ENCODE measurements at places on chromosomes 1 and 21.

DNA sequence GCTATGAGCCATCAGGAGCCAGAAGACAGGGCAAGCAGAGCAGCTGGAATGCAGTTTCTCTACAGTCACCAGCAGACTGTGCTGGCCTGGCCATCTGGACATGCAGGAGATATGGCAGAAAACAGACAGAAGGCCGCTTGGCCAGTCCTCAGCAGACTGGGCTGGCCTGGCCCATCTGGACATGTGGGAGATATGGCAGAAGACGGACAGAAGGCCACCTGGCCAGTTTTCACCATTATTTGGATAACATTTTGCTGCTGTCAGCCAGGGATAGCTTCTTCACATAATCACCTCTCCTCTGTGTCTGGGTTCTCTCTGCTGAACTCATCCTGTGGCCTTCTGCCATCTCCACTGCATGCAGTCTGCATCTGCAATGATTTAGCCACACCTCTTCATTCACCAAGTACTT, 25.0 kb upstream of the CACYBP start:
- no peak for DNase-seq

GRCh38 chr1:202998836-202999750, 8.1 kb upstream of the TMEM183A start:
- peak; percentile 62 for DNase-seq

DNA sequence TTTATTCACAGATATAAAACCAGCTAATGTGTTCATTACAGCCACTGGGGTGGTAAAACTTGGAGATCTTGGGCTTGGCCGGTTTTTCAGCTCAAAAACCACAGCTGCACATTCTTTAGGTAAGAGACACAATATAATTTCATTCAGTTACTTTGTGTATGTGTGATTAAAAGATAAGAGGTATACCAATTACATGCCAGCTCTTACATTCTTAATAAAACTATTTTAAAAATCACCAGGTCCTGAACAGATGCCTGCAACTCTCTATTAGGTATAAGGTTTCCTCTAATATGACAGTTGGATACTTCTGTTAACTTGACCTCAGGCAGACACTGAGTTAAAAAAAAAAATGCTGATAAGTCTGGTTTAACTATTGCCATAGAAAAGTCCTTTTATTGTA, 122.1 kb downstream of the NEK7 start:
- DNase-seq, result no peak

GRCh38 chr1:109782514-109782913, 18.8 kb upstream of the EPS8L3 start:
- DNase-seq, result peak; percentile 59

GRCh38 chr1:18105196-18105595, 2.4 kb upstream of the IGSF21 start:
- DNase-seq, result no peak

DNA sequence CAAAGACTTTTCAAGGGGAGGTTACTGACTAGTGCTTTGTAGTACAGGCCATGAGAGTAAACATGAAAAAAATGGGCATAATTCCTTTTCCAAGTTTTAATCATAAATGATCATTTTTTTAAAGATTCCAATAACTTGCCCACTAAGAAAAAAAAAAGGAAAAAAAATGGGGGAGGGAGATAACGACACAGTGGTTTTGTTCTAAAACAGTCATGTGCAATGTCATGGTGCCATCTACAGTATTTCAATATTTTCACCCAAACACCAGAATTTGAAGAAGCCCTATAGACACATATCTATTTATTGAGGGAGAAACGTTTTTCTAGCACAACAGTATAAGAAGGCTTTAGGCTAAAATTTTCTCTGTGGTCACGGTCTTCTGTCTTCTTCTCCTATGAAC, 250.2 kb downstream of the LTN1 start:
- no peak for DNase-seq

DNA sequence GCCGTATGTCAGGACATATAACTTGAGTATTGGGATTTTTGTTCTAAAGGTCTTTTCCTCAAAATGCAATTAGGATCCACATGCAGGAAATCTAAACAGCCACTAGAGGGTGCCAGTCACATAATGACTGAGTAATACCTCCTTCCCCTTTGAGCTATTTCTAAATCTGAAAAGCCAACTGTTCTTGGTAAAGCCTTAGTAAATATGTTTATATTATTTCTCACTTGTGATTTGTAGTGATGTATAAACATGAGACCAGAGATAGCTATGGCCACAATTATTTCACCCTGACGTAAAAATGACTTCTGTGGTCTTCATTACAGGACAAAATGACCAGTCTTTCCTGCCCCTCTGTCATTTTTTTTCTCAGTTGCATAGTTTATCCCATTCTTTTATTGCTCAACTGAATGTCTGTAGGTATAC, 41.0 kb upstream of the DR1 start:
- peak; percentile 26 for DNase-seq

Measured in ovary (tissue), 10 donors.